Stimulated activated naive CD8-positive, alpha-beta T cell treated with anti-CD3 and anti-CD28 coated beads, Interleukin-15, Interleukin-2, amounts not matched to agents 100 U/mL and 50 U/mL, for 24 hours (primary cell): ENCODE measurements at places on chromosomes 13 and 19.
A peak's percentile ranks its signal among the peaks of the same experiment; 100 is the strongest.

- no peak for DNase-seq
These were observed 74.3 kb downstream of the SLC25A15 start for GRCh38 chr13:40863723-40864122.

- no peak for DNase-seq
These were observed 63.0 kb downstream of the ITGBL1 start for GRCh38 chr13:101515504-101515903.

GRCh38 chr19:43779147-43779819, 1.5 kb downstream of the KCNN4 start:
- no peak for DNase-seq

- DNase-seq, result no peak
These were observed 72.2 kb downstream of the SERTM1 start for GRCh38 chr13:36746051-36746450.

DNA sequence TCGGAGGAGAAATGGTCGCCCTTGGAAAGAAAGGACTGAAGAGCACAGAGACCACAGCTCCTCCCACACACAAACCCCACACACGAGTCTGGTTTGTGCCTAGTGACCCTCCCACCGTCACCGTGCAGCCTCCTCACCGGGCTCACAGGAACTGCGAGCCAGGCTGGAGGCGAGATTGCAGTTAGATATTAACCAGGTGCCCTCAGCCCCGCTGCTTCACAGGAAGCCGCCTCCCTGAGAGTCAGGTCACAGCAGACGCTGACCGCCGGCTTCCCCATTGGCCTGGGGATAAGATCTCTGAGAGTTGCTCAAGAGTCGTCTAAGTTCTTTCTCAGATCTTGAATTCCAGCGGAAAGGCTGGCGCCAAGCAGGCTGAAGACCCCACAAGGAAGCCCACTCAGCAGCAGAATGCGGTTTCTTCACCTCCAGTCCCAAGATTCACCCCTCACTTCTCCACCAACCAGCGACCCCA, 870 bp downstream of the ZNF44 start:
- peak; percentile 68 for DNase-seq

DNA sequence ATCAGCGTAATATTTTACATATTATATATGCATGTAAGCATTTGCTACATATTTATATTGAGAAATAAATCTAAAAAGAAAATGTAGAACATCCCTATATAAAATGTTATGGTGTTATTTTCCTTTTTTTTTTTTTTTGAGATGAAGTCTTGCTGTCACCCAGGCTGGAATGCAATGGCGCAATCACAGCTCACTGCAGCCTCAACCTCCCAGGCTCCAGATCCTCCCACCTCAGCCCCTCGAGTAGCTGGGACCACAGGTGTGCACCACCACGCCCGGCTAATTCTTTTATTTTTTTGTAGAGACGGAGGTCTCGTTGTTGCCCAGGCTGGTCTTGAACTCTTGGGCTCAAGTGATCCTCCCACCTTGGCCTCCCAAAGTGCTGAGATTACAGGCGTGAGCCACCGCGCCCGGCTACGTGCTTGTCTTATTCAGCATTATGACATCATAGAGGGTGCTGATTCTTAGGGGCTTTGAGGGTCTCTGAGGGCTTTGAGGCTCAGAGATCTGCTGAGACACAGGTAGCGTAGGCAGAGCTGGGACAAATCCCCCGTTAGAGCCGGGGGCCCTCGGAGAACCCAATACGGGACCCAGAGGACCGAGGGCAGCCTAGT, 101.9 kb downstream of the GADD45B start:
- no peak for DNase-seq

DNA sequence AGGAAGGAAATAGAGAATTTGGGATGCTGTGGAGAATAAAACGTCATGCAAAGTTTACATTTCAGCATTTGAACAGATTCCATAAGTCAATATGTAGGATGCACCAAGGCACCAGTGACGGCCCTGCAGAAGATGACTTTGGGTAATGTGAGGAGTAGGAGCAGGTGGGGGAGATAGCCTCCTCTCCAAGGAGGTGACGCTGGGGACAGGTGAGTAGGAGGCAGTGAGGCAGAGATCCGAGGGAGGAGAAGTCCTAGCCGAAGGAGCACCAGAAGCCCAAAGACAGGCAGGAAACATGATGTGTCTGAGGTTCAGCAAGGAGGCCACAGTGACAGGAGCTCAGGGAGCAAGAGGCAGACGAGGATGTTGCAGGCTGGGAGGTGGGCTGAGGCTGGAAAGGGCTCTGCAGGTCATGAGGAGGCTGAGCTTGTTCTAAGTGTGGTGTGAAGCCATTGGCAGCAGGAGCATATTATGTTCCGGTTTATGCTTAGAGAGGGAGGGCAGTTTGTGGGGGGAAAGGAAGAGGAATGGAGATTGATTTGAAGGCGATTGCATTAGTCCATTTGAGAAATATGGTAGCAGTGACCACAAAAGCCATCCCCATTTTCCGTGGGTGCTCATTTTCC, 55.7 kb upstream of the C1QTNF9 start:
- peak; percentile 30 for DNase-seq
